ENCODE measurements at places on chromosomes 5 and 9. TPM values are rescaled to one million over a fixed set of nuclear protein-coding genes. Genes with fewer than 3 reads are reported as not detected.

DNA sequence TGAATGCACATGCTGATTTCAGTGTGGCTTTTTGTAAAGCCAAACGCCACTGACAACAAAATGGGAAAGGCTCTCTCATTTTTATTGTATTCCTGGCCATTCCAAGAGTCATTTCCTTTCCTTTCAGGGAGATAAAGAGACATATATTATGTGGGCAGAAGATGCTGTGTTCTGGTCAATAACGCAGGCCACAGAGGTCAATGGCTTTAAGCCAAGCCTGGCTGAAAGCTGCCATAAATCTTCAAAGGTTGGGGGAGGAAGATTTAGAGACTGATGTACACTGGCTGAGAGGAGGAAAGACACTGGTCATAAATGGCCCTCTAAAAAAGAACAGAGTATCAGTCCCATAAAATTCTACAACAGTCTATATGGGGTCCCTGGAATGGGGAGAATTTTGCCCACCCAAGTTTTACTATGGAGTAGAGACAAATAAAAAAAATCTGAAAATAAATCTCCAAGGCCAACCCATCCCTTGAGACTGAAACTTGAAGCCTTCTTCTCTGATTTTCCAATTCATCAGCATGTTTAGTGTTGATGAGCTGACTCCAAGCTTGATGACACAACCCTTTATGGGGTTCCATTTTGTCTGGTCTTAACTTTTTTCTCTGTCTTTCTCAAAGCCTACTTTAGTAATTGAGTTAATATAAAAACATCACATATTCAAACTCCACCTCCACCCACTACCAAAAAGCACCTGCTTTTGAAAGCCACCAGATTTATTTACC lies 152.1 kb upstream of the SLC24A2 start:
- no peak overlapping the region for H3K27ac ChIP-seq
- H3K4me3 ChIP-seq: no peak overlapping the region
- peaks cover 9% of the 10 kb centered on the region for H3K4me1 ChIP-seq
- no peaks in the 10 kb centered on the region for H3K36me3 ChIP-seq
- DNase-seq: no peak
- no peaks in the 10 kb centered on the region for H3K27me3 ChIP-seq

DNA sequence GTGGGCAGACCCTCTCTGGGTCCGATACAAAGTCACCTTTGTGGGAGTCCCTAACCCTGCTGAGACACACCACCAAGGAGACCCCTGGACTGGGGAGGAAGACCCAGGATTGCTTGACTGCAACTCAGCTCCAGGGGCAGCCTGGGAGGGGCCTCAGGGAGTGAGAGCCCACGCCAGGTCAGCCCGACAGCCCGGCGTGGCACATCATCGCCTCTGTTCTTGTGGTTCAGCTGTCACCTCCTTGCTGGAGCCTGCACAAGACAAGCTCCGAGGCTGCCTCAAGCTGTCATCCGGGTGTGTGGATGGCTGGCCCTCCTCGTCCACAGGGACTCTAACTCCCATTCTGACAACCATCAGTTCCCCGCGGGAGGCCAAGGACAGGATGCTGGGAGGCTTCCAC lies 133.6 kb downstream of the ZNF354C start:
- peaks cover 19% of the 10 kb centered on the region for H3K4me1 ChIP-seq
- H3K27ac ChIP-seq: no peak overlapping the region
- H3K27me3 ChIP-seq: peaks cover 10% of the 10 kb centered on the region
- H3K36me3 ChIP-seq: no peaks in the 10 kb centered on the region
- H3K4me3 ChIP-seq: no peak overlapping the region
- no peak for DNase-seq

DNA sequence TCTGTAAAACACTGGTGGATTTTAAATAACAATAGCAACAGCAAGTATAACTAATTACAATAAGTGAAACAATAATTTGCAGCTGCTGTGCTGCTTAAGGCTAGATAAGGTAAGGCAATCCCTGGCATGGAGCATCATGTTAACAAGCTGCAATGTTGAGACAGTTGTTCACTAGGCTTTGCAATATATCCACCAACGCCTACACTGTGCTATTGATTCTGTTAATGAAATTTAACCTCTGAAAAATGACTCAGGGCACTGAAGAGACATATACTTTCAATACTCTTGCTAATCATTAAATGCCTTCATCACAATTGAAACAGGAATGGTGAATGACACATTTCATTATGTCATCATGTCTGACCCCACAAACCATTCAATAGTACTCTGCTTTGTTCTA lies 255.0 kb downstream of the EFNA5 start:
- DNase-seq: no peak
- no peak overlapping the region for H3K4me3 ChIP-seq
- H3K27ac ChIP-seq: no peak overlapping the region
- no peaks in the 10 kb centered on the region for H3K36me3 ChIP-seq
- H3K27me3 ChIP-seq: no peaks in the 10 kb centered on the region

- H3K4me1 ChIP-seq: no peaks in the 10 kb centered on the region
- H3K36me3 ChIP-seq: no peaks in the 10 kb centered on the region
- H3K27ac ChIP-seq: no peak overlapping the region
- no peaks in the 10 kb centered on the region for H3K27me3 ChIP-seq
- H3K4me3 ChIP-seq: no peak overlapping the region
These were observed 13.4 kb upstream of the RAD23B start for GRCh38 chr9:107269681-107270080.

- no peak overlapping the region for H3K27ac ChIP-seq
- H3K36me3 ChIP-seq: no peaks in the 10 kb centered on the region
- H3K4me1 ChIP-seq: no peaks in the 10 kb centered on the region
- no peak overlapping the region for H3K4me3 ChIP-seq
These were observed 61.2 kb downstream of the FYB1 start for GRCh38 chr5:39158127-39158593.

GRCh38 chr9:35237311-35237710 lies 75.5 kb downstream of the UNC13B start:
- H3K36me3 ChIP-seq: peaks cover 7% of the 10 kb centered on the region
- no peaks in the 10 kb centered on the region for H3K27me3 ChIP-seq
- DNase-seq: no peak

GRCh38 chr9:78778861-78779374 lies 482.0 kb downstream of the PSAT1 start:
- no peak overlapping the region for H3K4me3 ChIP-seq
- no peak for DNase-seq
- no peaks in the 10 kb centered on the region for H3K36me3 ChIP-seq
- peaks cover 7% of the 10 kb centered on the region for H3K4me1 ChIP-seq

DNA sequence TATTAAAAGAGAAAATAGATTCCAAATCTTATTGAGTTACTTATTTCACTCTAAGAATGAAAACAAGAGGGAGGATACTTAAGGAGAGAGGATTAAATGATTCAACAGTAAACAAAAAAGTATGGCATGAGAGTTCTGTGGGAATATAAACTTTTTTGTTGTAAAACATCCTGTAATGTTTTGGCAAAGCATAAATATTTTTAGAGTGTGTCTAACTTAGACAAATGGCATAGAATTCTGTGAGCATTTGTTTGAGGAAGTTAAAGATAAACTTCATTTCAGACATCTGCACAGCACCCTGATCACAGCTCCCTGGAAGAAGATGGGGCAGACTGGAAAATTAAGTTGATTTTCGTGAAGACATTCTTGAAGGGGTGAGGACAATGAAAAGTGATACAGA lies 246.8 kb upstream of the HAPLN1 start:
- H3K27me3 ChIP-seq: no peaks in the 10 kb centered on the region
- H3K4me1 ChIP-seq: peaks cover 27% of the 10 kb centered on the region
- no peak for DNase-seq
- H3K27ac ChIP-seq: no peak overlapping the region

DNA sequence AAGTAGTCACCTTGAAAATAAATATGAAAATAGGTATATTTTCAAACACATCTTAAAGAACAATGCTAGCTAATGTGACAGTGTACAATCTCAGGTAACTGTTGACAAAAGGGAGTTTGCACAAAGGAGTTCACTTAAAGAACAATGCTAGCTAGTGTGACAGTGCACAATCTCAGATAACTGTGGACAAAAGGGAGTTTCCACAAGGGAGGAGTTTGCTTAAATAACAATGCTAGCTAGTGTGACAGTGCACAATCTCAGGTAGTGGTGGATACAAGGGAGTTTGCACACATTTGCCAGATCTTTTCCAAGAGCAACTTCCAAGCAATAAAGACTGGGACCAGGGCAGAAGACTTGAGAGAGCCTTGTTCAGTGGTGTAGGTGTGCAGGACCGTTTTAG lies 442.9 kb upstream of the FTMT start:
- H3K27me3 ChIP-seq: no peaks in the 10 kb centered on the region
- DNase-seq: no peak
- H3K36me3 ChIP-seq: no peaks in the 10 kb centered on the region

DNA sequence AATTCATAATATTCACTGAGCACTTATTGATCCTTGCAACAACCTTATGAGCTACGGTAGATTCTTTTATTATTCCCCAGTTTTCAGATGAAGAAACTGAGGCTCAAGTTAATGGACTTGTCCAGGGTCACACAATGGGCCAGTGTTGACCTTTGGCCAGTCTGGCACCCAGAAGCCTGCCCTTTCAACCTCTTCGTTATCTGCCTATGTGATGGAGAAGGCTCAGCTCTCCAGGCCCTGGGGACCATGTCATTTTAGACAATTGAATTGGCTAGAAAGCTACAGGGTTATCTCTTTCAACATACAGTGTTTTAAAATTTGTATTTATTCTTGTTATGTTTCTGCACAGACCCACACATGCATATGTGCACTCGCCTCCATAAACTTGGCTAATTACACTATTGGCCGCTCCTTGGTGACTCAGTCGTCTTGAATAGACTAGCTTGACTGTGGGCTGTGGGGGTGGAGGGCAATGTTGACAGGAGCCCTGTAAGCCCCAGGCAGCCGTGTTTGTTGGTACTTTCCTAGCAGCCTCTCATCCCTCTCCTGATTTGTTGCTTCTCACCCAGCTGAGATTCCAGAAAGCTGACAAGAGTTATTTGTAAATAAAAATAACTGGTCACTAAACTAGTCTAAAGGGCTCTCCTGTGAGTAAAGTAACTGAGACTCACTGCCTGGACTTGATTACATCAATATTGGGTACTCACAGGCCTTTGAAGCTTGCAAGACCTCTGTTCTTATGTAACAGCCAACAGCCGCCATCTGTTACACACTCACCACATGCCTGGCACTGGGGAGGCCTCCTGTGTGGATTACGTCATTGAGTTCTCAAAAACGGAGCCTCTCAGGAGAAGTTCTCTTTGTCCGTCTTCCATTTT lies 8.5 kb upstream of the ANGPTL2 start:
- peaks cover 57% of the 10 kb centered on the region for H3K4me1 ChIP-seq
- peaks cover 4% of the 10 kb centered on the region for H3K36me3 ChIP-seq
- H3K4me3 ChIP-seq: peak overlapping the region; percentile 65
- peaks cover 14% of the 10 kb centered on the region for H3K27me3 ChIP-seq
- peak; percentile 83 for DNase-seq

DNA sequence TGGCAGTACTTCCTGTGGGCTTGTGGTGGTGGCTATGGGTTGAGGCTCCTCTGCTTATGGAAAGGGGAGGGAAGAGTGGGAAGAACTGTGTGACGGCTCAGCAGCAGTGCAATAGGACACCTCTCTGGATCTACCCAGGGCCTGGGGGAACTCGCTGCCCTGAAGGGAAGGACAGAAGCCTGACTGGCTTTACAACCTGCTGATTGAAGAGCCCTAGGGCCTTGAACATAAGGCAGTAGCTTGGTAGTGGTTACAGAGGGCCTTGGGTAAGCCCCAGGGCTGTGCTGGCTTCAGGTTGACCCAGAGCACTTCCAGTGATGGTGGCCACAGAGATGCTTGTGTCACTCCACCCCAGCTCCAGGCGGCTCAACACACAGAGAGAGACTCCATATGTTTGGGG lies 5.5 kb downstream of the CCIN start:
- H3K4me3 ChIP-seq: no peak overlapping the region
- DNase-seq: no peak
- no peaks in the 10 kb centered on the region for H3K4me1 ChIP-seq
- no peak overlapping the region for H3K27ac ChIP-seq
- H3K36me3 ChIP-seq: no peaks in the 10 kb centered on the region
- H3K27me3 ChIP-seq: no peaks in the 10 kb centered on the region

- no peak overlapping the region for H3K4me3 ChIP-seq
- no peak overlapping the region for H3K27ac ChIP-seq
- H3K27me3 ChIP-seq: peaks cover 1% of the 10 kb centered on the region
- peaks cover 7% of the 10 kb centered on the region for H3K4me1 ChIP-seq
- H3K36me3 ChIP-seq: no peaks in the 10 kb centered on the region
- DNase-seq: no peak
These were observed 1.4 kb downstream of the KIF20A start for GRCh38 chr5:138180183-138180782.

GRCh38 chr9:70113403-70114022 lies 69.9 kb downstream of the MAMDC2 start:
- peaks cover 4% of the 10 kb centered on the region for H3K27me3 ChIP-seq
- no peak overlapping the region for H3K27ac ChIP-seq
- H3K4me1 ChIP-seq: peaks cover 9% of the 10 kb centered on the region
- peak; percentile 66 for DNase-seq

- H3K36me3 ChIP-seq: no peaks in the 10 kb centered on the region
- peaks cover 8% of the 10 kb centered on the region for H3K27me3 ChIP-seq
- H3K4me3 ChIP-seq: no peak overlapping the region
These were observed 1397.5 kb upstream of the CDH6 start for GRCh38 chr5:29796013-29796412.

DNA sequence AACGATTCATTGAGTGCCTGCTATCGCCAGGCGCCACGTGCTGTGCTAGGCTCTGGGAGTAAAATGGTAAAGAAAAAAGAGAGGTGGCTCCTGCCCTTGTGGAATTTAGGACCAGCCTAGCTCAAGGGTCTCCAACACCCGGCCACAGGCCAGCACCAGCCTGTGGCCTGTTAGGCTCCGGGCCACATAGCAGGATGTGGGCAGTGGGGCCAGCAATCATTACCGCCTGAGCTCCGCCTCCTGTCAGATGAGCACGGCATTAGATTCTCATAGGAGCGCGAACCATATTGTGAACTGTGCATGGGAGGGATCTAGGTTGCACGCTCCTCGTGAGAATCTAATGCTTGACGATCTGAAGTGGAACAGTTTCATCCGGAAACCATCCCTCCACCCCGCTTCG lies 1.5 kb downstream of the RMRP start:
- H3K27ac ChIP-seq: peak overlapping the region; percentile 99
- peaks cover 15% of the 10 kb centered on the region for H3K4me1 ChIP-seq
- H3K27me3 ChIP-seq: peaks cover 19% of the 10 kb centered on the region

Gene OR13C5
- not detected for total RNA-seq

Gene CCDC180
- 13.1 TPM for total RNA-seq

Gene FAM170A
- total RNA-seq: not detected

Gene STPG3
- not detected for total RNA-seq

Gene MATR3
- total RNA-seq: 372 TPM

Gene SARDH
- 2.0 TPM for total RNA-seq

Gene FBP1
- total RNA-seq: not detected

Gene BNC2
- 15.2 TPM for total RNA-seq

Gene DMRT2
- total RNA-seq: 0.56 TPM

Gene IGFBPL1
- 590 TPM for total RNA-seq

Gene APC
- 136 TPM for total RNA-seq

Gene DRD1
- not detected for total RNA-seq

Gene BHMT2
- total RNA-seq: not detected
